ENCODE measurements at places on chromosomes 1 and 21. TPM values are rescaled to one million over a fixed set of nuclear protein-coding genes. Genes with fewer than 3 reads are reported as not detected.
A peak's percentile ranks its signal among the peaks of the same experiment; 100 is the strongest.

APCS gene
- not detected for total RNA-seq

GPR89B gene
- total RNA-seq, result 13.1 TPM

DDR2 gene
- total RNA-seq, result 245 TPM

GRCh38 chr1:230807561-230808280 lies 60.5 kb downstream of the CAPN9 start:
- no peak overlapping the region for H3K27ac ChIP-seq
- no peaks in the 10 kb centered on the region for H3K4me1 ChIP-seq
- H3K27me3 ChIP-seq, result no peaks in the 10 kb centered on the region
- H3K4me3 ChIP-seq, result no peak overlapping the region

LCK gene
- not detected for total RNA-seq

DNA sequence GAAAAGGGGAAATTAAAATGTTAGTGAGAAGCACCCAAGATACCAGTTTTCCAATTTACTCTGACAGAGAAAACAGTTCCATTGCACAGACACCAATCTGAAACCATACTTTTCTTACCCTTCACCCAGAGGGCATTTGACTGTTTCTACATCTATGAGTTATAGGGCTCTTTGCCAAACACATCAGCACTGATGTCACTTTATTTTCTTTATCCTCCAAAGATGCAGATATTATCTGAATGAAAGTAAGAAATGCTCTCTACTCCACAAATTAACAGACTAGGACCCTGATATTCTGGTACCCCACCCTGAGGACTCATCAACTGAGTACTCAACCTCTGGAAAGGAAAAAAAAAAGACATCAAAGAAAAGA lies 24.2 kb upstream of the PEX19 start:
- DNase-seq, result peak; percentile 59
- H3K36me3 ChIP-seq, result peaks cover 61% of the 10 kb centered on the region
- no peaks in the 10 kb centered on the region for H3K27me3 ChIP-seq
- H3K4me3 ChIP-seq, result no peak overlapping the region
- H3K4me1 ChIP-seq, result no peaks in the 10 kb centered on the region
